Natural killer cell treated with Interleukin-12 subunit alpha and Interleukin-12 subunit beta and Interleukin-15 and Interleukin-18, amount 100 ng/mL, for 72 hours (primary cell): ENCODE measurements at places on chromosomes 2 and 18.

GRCh38 chr2:85972355-85972754 lies 83.6 kb upstream of the ST3GAL5 start:
- peaks cover 4% of the 10 kb centered on the region for H3K4me1 ChIP-seq
- H3K27ac ChIP-seq, result no peak overlapping the region
- H3K27me3 ChIP-seq, result no peaks in the 10 kb centered on the region

DNA sequence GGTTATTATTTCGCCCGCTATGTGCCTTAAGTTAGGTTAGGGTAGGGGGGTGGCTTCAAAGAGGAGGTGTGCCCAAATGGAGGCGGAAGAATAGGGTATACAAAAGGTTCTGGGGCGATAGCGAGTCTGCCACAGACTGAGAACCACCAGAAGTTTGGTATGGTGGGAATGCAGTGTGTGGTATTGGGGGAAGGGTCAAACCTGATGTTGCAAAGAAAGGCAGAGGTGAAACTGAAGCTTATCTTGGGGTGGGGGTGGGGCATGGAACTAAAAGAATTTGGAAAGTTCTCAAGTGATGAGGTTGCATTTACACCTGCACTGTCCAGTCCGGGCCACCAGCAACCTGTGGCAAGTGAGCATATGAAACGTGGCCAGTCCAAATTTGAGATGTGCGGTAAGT lies 11.8 kb upstream of the CCBE1 start:
- no peak overlapping the region for H3K4me3 ChIP-seq
- no peak for DNase-seq
- peaks cover 11% of the 10 kb centered on the region for H3K27me3 ChIP-seq
- no peak overlapping the region for H3K27ac ChIP-seq
- H3K4me1 ChIP-seq, result no peaks in the 10 kb centered on the region

DNA sequence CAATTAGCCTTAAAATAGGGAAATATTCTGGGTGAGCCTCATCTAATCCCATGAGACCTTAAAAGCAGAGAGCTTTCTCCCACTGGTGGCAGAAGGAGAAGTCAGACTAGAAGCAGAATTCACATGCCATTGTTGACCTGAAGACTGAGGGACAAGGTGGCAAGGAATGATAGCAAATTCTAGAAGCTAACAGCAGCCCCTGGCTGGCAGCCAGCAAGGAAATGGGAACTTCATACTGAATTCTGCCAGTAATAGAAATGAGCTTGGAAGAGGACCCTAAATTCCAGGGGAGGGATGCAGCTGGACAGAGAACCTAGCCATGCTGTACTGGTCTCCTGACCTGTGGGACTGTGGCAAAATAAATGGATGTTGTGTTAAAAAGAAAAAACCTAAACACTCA lies 19.5 kb downstream of the B3GNT7 start:
- H3K4me1 ChIP-seq, result peaks cover 5% of the 10 kb centered on the region
- H3K27ac ChIP-seq, result no peak overlapping the region
- H3K4me3 ChIP-seq, result no peak overlapping the region
- H3K27me3 ChIP-seq, result no peaks in the 10 kb centered on the region
- DNase-seq, result no peak

GRCh38 chr2:233822781-233823730 lies 31.3 kb downstream of the HJURP start:
- peak; percentile 51 for DNase-seq
- H3K4me3 ChIP-seq, result no peak overlapping the region
- no peaks in the 10 kb centered on the region for H3K4me1 ChIP-seq

- no peak overlapping the region for H3K4me3 ChIP-seq
- no peak for DNase-seq
- H3K36me3 ChIP-seq, result no peaks in the 10 kb centered on the region
- no peak overlapping the region for H3K27ac ChIP-seq
Measured at GRCh38 chr2:214989187-214989586, 149.2 kb downstream of the ABCA12 start.

DNA sequence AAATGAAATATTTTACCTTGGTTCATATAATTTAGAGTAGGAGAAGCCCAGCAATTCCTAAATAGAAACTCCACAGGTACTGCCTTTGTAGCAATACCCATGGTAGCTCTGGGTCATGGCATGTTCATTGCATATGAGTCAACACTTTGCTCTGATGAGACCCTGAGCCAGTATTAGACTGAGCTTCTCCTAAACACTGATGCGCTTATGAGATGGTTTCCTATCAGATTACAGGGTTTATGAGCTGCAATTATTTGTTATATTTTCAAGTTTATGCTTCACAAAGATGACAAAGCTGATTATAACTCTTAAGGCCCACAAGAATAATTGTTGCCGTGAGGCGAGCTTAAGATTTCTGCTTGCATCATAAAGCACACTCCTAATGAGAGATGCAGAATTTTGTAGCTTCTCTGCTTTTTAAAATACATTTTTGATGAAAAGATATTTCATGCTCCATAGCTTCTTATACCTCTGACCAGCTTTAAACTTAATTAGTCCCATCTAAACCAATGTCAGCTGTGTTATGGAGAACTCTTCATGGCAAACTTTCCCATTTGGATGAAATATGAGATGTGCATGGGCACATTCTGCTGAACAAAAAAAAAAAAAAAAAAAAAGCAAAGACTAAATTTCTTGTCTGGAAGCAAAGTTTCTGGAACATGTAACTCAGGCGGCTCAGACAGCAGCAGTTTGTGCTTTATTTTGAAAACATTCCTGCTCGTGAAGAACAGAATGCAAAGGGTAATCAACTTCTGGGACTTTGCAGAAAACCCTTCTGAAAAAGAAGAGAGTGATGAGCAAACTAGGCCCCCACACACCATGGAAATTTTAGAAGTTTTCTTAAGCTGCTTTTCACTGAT lies 162.6 kb downstream of the KCNE4 start:
- no peak for DNase-seq
- H3K36me3 ChIP-seq, result peaks cover 6% of the 10 kb centered on the region
- H3K4me3 ChIP-seq, result no peak overlapping the region
- H3K4me1 ChIP-seq, result no peaks in the 10 kb centered on the region
- no peak overlapping the region for H3K27ac ChIP-seq
